Stimulated activated CD4-positive, alpha-beta T cell treated with anti-CD3 and anti-CD28 coated beads, Interleukin-4, amount 100 ng/mL, for 4 hours (primary cell): ENCODE measurements at places on chromosomes 3 and 15.

GRCh38 chr3:172236771-172237742 is 197.7 kb downstream of the FNDC3B start:
- no peak for DNase-seq

DNA sequence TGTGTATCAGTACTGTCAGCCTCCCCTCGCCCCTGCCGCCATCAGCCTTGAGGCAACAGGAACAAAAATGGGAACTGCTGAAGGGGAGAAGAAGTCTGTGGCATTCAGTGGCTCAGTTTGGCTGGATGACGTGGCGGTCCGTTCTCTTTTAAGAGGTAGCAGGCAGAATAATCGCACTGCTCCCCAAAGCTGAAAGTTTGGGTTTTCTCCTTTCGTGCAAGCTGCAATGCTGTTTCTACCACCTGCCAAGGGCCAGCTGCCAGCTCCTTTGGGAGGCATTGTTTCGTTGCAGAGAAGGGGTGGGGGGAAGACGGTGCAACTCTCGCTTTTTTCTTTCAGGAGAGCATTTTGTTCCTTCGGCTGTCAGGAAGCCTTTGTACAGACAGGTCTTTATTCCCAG is 369.6 kb upstream of the RORA start:
- DNase-seq, result no peak

DNA sequence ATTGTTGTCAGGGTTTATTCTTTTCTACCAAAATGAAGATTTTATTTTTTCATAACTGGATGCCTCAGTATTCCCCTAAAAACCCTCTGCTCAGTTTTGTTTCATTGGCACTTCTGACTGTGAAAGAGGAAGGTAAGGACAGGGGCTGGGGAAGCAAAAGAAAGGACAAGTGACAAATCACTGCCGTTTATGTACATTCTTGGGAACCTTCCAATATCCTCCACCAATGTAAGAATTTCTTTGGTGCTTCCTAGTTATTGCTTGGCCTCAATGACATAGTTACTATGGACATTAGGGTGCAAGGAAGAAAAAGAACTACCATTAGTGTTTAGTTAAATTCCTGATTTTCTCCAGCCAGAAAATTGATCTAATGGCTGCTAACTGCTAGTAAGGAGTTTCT is 131.0 kb upstream of the C15orf61 start:
- DNase-seq, result no peak

DNA sequence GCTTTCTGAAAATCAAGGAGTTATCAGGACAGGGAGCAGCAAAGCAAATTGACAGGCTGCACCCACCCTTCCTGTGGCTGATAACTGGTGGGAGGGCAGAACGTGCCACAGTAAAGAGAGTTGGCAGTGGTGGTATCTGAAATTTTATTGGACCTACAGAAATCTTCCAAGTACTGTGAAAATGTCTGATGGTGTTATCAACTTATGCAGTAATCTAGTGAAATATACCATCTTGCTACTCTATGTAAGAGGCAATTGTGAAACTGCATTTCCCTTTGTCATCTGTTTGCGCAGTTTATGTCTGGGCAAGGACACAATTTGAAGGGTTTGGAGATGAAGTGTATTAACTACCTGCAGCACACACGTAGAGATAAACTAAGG is 1.5 kb downstream of the PLCL2 start:
- DNase-seq, result no peak

- DNase-seq, result no peak
Measured at GRCh38 chr3:6867269-6867668, 6.4 kb downstream of the GRM7 start.

GRCh38 chr3:125480656-125481374 is 39.2 kb downstream of the SNX4 start:
- DNase-seq, result no peak

- no peak for DNase-seq
Measured at GRCh38 chr3:46429250-46429649, 22.2 kb downstream of the CCRL2 start.

- no peak for DNase-seq
Measured at GRCh38 chr3:167160781-167161180, 219.3 kb downstream of the ZBBX start.

GRCh38 chr15:70493787-70494516 is 269.4 kb downstream of the UACA start:
- no peak for DNase-seq

DNA sequence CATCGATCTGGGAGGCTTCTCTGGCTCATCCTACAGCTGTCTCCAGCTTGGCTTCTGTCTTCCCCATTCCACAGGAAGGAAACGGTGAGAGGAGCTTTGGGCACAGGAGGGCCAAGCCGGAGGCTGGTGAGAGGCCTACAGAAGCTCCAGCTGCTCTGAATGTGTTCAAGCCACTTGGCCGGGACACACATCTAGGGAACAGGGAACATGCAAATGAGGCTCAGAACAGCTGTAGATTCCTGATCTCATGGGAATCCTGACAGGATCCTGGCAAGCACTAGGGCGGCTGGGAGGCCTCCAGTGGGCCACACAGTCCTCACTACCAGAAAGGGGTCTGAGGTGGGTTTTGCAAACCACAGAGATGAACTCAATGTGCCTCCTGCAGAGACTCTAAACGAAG is 13.7 kb downstream of the SEMA5B start:
- no peak for DNase-seq
